Stimulated activated CD4-positive, alpha-beta T cell treated with anti-CD3 and anti-CD28 coated beads, TNF-alpha, amount 100 ng/mL, for 4 hours (primary cell): ENCODE measurements at places on chromosomes 5 and 9.

DNA sequence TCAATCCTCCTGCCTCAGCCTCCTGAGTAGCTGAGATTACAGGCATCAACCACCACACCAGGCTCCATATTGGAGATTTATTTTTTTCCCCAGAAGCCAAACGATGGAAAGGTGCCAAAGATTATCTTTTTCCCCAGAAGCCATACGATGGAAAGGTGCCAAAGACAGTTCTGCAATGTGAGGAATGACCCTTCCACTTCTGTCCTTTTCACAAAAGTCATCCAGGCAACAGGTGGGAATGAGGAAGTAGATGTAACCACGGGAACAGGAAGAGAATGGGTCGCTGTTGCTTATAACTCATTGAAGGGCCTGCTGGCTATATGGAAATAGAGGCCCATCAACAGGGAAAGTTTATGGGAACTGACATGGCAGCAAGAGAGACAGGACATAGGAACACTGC, 233.7 kb upstream of the MSX2 start:
- DNase-seq, result no peak

GRCh38 chr9:4573176-4573575, 82.9 kb downstream of the SLC1A1 start:
- DNase-seq, result no peak

DNA sequence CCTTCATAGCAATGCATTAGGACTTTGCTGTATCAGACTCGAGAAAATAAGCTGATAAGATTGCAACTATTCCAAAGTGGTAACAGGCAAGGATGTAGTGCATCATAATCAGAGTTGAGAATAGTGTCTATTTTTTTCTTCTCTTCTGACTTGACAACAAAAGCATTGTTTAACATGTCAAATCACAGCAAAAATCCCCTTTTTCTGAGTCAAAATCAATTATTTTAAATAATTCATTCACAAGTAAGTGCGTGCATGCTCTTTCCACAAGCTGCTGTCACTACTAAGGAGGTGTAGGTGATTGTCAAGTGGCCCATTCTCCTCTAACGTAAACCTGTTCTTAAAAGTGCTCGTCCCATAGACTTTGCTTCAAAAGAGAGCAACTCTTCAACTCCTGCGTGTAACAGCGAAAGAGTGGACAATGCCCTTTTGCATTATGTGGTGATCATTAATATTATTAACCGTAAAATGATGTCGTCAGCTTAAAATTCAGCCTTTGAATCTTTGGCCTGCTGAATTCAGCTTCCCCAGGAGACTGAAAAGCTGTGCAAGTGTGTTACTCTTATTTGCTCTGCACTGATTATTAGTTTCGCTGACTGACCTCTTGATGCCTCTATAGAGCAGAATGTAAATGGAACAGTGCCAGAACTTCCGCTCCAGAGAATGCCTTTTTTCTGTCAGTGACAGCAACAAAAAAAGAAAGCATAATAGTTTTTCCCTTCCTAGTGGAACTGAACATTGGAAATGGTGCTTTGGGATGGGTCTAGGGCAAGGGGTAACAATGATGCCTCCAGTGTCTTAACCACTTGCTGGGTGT, 680.8 kb upstream of the SEMA6A start:
- no peak for DNase-seq

GRCh38 chr9:85178474-85178873, 508.9 kb downstream of the NTRK2 start:
- no peak for DNase-seq

DNA sequence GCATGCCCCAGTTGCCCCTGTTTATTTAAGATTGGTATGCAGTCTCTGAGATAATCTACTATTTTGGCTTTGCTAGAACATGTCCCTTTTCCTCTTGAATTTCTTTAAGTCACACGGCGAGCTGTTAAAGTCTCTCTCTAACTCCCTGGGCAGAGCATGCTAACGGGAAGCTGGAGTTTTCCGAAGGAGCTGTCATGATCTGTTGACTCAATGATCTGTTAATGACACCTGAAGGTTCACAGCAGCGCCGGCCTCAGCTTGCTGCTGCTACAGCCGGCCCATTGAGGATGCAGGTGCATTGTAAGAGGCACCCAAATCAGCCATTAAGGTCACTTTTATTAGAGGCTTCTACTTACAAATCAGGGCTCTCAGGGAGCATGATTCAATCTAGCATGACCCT, 1203.4 kb downstream of the MAT2B start:
- no peak for DNase-seq

DNA sequence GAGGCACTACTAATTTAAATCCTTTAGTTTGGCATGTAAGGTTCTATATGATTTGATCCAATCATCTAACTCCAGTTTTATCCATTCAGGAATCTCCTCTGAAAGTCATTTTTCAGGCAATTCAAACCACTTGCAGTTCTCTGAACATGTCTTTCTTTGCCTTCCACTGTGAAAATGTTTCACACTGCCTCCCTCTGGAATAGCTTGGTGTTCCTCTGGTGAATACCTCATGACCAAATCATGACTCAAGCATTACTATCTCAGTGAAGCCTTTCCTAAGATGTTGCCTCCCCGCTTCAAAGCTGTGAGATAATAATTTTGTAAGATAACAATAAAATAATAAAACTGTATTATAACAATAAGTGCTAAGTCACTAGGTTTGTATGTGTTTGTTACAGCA, 981.1 kb downstream of the DTWD2 start:
- no peak for DNase-seq

GRCh38 chr9:121741228-121741918, 89.9 kb downstream of the DAB2IP start:
- no peak for DNase-seq

DNA sequence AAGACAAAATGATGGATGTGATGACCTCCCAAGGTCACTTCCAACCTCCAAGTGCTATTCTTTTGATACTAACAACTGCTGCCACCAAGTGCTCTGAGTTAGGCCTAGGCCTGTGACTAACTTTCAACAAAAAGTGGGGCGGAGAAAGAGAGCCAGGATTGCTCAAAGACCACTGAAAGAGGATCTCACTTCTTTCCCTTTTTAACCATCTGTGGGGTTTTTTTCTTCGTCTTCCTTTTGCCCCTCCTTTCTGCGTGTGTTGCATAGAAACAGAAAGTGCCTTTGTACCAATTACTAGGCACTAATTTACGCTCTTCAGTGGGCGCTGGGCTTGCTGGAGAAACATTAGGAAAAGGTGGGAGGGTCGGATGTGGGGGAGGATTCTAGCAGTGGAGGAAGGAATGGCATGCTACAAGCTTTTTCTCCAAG, 8.0 kb downstream of the KLF9 start:
- DNase-seq, result no peak

DNA sequence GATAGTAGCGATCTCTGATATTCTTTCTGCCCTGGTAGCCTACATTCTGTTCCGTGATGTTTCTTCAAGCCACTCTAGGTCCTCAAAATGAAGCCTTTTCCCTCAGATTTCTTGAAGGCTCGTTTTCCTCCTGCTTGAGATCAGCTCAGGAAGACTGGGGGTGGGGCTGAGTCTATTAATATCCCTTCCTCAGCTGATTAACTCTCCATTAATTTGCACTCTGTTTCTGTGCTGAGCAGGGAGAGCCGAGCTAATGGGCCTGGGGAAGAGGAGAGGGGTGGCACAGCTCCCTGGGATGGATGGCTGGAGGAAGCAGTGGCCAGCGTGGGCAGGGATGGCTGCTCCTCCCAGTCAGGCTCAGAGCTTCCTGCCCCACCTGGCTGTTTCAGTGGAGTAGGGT, 93.3 kb downstream of the PPARGC1B start:
- DNase-seq, result no peak

- DNase-seq, result no peak
Observed at GRCh38 chr5:16894236-16895057, 41.6 kb downstream of the MYO10 start.

DNA sequence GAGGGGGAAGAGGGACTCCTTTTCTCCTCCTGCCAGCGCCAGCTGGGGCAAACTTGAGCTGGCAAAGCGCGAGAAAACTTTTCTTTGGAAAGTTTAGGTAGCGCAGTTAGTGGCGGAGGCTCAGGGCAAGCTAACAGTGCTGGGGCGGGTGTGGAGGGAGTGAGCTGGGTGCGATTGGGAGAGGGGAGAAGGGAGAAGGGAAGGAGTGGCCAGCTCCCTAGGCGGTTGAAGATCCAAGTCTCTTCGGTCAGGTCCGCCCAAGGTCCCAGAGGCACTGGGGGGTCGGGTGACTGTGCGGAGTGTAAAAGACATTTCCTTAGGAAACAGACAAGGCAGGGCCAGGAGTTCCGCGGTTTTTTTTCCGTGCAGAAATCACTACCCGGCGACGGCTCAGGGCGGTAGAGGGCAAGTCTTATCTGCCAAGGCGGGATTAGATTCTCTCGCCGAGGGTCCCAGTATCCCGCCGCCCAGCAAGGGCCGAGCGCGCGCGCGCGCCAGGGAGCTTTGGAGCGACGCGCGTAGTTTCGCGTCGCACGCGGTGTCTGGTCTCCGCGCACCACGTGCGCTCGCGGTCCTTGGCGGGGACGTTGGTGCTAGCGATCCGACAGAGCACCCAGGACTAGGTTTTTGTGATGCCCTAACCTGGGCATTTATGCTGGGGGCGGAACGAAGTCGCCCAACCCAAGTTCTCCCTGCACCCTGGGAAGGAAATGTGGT, 33.6 kb upstream of the NFIB start:
- DNase-seq, result no peak
